ENCODE measurements at places on chromosomes 2 and 18.

- no peak for DNase-seq
These were observed 33.9 kb downstream of the RAB31 start for GRCh38 chr18:9741793-9742523.

DNA sequence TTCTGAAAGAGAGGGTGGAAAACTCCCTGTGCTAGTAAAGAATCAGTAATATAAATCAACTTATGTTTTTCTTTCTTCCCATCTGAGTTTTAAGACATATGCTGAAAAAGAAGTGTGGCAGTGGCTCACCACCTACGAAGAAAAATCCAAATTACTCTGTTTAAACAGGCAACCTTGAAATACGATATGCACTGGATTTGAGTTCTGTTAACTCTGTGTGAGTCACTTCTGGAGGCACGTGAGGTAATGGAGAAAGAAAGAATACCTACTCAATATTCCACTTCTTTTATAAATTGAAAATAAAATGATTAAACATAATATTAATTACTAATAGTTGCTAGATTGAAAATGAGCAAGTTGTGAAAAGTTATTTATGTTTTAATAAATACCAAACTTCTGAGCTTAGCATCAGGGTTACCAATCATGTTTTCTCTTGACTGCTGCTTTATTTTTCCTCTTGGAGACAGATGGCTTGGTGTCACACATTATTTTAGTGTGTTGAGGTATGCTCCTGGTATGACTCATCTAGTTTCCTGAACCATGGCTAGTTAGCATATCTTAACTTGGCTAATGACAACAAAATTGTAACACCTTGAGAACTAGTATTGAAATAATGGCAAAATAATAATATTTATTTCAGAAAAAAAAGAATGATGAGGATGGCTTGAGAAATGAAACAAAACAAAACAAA is 1705.5 kb upstream of the PIK3C3 start:
- no peak for DNase-seq

- no peak for DNase-seq
These were observed 44.6 kb upstream of the TUBA3D start for GRCh38 chr2:131431336-131431735.

DNA sequence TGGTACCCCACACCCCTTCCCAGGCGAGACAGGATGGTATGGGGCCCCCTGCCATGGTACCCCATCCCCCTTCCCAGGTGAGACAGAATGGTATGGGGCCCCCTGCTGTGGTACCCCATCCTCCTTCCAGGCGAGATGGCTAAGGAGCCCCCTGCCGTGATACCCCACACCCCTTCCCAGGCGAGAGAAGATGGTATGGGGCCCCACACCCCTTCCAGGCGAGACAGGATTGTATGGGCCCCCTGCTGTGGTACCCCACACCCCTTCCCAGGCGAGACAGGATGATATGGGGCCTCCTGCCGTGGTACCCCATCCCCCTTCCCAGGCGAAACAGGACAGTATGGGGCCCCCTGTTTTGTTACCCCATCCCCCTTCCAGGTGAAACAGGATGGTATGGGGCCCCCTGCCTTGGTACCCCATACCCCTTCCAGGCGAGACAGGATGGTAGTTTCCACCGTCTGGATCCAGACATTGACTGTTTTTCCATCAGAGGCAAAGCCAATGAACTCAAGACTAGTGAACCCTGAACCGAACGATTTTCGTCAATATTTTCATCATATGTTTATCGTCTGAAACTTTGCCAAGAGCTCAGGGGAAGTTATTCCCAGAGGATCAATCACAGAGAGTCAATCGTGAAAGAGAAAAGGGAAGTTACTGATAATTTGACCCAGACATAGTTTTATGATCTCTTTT is 75.0 kb downstream of the MYCN start:
- DNase-seq: no peak

- DNase-seq: no peak
These were observed 21.5 kb upstream of the KIDINS220 start for GRCh38 chr2:8858910-8859309.

DNA sequence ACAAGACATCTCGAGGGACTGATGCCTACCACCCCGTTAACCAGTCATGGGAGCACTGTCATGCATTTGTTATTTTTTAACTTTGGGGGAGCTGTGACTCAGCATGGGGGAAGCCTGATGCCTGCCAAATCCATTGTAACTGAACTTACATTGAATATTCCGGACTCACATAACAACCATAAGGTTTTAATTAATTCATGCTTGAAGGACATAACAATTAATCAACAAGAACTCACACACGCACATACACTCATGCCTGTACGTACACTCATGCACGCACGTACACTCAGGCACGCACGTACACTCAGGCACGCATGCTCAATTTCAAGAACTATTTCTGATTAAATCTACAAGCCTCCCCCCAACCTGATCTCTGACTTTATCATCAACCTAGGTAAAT is 1639.1 kb downstream of the SUCLG1 start:
- no peak for DNase-seq

DNA sequence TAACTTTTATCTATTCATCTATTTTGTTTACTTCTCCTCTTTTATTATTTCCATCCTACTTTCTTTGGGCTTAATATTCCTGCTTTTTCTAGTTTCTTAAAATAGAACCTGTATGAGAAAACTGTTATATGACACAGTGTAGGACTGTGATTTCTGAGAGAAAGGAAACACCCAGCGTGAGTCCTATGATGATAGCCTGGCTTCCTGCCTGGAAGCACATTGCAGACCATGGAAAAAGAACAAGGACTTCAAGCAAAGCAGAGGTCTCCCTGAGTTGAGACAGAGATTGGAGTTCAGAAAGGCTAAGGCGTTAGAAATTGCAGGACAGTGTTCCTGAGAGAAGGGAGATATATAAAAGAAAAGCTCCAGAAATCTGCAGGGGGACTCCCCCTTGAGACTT is 7.8 kb downstream of the RBM44 start:
- DNase-seq: no peak

DNA sequence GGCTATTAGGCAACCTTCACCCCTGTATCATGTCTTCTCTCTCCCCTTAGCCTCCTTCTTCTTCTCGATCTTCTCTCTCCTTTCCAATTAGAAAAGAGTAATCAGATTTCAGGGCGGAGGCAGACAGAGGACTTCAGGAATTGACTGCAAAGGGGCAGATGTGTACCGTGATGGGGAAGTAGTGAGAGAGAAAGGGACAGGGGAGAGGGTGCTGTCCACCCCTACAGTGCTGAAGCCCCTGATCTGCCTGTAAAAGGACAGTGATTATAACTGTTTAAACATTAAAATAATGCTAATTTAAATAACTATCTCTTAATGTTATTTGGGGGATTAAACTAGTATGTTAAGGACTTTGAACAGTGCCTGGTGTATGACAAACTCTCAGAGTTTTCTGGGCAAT is 178.5 kb downstream of the ACTR3 start:
- no peak for DNase-seq

DNA sequence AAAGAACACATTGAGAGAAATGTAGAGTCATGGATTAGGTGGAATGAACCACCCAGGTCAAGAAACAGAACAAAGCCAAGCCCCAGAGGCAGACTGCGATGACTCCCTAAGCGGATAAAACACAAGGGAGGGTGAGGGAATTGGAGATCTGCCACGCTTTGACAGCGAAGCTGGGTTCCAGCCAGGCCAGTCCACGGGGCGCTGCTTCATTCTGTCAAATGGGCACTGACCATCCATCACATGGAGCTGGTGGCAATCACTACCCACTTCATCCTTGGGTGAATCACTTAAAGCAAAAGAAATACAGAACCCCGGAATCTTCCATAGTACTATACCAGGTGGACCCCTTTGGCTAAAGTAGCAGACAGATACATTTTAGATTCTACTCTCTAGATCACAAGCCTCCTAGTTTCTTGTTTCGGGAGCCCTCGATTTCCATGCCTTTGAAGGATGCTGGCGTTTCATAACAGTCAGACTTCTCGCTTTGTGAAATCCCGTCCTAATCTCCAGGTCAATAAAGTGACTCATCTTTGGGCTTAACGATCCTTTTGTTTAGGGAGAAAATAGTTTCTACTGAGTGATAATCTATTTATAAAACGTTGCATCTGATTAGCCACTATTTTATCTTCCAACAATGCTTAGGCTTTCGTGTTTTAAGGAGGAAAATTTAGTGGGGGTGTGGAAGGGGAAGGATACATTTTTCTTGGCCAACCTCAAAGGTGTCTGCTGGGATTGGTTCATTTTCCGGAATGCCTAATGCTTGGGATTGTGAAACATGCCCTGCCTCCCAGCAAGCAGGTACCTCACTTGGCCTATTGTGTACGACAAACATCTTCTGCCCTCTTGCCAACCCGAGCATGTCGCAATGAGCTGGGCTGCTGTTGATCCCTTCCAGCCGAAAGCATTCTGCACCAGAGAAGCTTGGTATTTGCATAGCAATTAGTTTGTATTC is 44.1 kb upstream of the HDAC4 start:
- DNase-seq: no peak

DNA sequence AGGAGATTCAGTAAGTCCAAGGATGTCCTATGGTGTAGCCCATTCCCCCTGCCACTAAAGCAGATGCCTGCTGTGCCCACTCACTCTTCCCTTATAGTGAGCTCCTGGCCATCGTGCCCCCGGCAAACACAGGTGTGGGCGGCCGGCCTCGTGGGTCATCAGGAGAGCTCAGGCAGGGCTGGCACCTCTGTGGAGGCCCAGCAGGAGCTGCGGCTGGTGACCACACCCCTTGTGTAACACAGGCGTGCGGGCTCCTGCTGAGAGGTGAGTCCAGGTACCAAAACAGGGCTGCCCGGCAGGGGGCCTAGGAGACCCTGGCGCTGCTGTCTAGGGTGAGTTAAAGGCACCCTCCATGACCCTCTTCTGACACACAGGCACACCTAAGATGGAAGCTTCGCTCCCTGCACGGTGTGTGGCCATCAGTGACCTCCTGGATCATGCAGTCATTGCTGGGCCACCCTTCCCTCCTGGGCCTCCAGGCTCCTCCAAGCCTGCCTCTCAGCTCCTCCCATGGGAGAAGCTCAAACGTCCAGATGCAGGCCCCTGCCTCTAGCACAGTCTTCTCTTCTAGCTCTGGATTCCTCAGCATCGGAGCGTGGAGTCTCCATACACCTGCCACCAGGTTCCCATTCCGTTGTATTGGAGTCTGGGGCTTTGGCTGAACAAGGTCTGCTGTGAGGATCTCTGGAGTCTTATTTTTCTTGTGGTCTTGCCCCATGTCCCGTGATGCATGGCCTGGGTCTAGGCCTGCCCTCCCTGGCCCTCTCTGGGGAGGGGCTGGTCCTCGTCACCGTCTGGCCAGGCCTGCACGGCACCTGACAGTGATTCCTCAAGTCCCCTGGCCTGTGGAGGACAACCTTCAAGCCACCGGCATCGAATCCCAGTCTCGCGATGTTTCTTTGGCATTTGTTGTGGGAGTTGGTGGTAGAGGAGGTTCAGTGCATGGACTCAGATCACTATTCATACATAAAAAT is 246.9 kb downstream of the ACKR3 start:
- no peak for DNase-seq

DNA sequence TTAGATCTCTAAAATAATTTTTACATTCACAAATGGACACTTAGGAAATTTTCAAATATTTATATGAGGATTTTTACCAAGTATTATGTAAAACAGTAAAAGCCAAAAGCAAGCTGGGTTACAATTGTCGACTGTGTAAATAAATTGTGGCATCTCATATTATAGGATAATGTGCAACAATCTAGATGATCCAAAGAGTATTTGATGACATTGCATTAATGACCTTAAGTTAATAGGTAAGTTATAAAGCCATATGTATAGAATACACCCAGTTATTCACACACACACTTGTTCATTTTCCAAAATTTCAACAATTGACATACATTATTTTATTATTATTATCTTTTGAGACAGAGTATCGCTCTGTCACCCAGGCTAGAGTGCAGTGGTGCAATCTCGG is 69.3 kb downstream of the ATP8B1 start:
- DNase-seq: no peak

DNA sequence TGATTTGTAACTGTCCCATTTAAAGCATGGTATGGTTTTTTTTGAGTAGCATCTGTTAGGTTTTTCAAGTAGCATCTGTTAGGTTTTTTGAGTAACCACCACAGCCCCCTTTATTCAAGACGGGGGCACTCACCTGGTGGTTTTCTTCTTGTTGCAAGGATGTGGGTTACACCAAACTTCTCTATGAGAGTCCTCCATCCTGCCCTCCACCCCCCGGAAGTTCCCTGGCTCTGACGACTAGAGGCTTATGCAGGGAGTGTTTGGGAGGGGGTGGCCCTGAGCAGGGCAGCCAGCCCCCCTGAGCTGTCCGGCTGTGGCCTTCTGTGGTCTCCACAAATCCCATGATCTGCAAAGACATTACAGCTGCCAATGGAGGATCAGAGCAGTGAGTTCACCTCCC is 39.3 kb downstream of the MTCL1 start:
- no peak for DNase-seq

DNA sequence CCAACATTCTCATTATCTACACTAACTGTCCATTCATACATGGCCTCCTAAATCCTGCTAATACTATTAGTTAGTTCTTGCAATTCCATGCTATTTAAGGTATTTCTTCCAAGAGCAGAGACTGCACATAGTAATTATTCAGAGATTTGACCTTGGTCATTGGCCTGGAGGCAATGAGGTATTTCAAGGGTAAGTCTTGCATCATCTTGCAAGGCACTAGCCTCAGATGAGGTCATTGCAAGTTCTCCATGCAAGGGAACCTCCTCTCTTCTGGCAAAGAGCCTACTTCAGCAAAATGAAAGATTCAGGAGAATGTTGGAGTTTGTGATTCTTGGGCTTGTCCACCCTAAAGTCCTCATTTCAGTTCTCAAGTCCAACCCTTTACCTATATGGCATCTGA is 48.5 kb upstream of the IKZF2 start:
- DNase-seq: no peak

GRCh38 chr2:170465241-170465640 is 249.9 kb upstream of the SP5 start:
- DNase-seq: no peak

- no peak for DNase-seq
These were observed 138.9 kb downstream of the HNMT start for GRCh38 chr2:138103156-138103555.

- DNase-seq: no peak
These were observed 18.0 kb upstream of the ATIC start for GRCh38 chr2:215293879-215294278.

DNA sequence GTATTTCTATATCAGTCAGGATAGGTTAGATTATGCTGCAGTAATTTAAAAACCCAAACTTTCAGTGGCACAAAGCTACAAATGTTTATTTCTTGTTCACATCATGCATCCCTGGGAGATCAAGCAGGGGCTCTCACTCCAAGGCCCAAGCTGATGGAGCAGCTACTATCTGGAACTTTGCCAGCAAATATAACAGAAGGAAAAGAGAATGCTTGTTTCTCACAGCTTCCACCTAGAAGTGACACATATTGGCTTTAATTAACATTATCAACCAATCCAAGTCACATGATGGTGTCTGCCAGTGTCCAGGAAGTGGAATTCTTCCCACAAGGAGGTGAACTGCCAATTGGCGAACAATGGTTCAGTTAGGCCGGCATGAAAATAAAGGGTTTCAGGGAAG is 306.9 kb downstream of the BCL11A start:
- DNase-seq: no peak

- no peak for DNase-seq
These were observed 531.2 kb upstream of the VRK2 start for GRCh38 chr2:57515366-57515765.
